ENCODE measurements at places on chromosomes 4 and X.

GRCh38 chr4:115711575-115711974, 598.2 kb upstream of the NDST4 start:
- no peak for DNase-seq

DNA sequence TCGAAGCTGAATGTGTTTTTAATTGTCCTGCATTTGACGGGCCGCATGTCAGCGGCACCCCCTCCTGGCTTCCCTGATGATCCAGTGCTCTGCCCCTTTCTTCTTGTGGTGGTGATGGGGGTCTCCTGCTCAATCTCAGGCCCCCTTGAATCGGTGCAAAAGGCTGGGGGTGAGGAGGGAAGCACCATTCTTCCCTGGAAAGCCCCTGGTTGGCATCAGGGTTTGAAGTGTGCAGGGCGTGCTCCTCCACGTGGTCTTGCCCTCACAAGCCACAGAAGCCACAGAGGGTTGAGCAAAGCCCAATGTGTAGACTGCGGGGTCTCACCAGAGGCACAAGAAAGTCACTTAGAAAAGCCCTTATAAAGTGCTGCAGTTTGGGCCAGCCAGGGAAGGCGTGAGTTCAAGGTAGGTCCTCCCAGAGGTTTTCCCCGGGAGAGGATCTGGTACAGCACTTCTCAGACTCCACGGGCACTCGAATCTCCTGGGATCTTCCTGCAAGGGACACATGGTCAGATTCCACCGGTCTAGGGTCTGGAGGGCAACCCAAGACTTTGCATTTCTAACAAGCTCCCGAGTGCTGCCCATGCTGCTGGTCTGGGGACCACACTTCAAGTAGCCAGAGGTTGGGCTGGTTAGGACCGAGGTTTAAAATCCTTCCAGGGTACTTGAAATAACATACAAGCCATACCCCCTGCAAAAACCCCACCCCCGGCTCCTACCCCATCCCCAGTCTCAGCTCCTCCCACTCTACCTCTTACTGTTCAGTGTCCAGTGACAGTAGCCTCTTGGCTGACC, 35.1 kb downstream of the PSAPL1 start:
- DNase-seq, result no peak

DNA sequence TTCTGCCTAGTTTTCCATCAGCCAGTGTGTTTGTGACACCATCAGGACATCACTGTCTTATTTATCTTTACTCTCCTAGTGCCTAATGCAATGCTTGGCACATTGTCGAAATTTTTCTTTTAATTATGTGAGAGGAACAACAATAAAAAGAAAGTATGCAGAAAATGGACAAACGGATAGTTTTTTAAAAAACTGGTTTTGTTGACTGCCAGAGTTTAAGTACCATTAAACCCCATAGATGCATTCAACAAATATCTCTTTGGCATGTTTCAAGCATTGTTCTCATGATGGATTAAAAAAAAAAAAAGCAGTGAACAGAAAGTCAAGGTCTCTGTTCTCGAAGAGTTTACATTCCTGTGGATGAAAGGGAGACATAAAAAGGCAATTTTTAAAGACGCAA, 398.4 kb downstream of the PPP3CA start:
- DNase-seq, result no peak

DNA sequence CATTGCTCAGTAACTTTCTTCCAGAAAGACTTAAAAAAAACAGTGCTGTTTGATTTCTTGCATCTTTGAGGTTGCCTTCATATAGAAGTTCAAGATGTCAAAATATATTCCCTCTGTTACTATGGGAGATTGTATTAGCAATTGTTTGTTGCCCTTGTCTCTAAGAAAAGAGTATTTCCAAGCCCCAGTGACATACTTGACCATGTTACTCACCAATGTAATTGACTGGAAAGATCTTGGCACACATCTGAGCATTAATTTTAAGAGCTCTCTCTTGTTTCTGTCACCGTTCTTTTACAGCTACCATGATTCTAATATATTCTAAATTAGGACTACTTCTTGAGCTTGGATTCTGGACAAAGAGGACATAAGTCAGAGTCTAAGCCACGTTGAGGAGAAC, 902.7 kb upstream of the EPHA5 start:
- DNase-seq, result no peak

DNA sequence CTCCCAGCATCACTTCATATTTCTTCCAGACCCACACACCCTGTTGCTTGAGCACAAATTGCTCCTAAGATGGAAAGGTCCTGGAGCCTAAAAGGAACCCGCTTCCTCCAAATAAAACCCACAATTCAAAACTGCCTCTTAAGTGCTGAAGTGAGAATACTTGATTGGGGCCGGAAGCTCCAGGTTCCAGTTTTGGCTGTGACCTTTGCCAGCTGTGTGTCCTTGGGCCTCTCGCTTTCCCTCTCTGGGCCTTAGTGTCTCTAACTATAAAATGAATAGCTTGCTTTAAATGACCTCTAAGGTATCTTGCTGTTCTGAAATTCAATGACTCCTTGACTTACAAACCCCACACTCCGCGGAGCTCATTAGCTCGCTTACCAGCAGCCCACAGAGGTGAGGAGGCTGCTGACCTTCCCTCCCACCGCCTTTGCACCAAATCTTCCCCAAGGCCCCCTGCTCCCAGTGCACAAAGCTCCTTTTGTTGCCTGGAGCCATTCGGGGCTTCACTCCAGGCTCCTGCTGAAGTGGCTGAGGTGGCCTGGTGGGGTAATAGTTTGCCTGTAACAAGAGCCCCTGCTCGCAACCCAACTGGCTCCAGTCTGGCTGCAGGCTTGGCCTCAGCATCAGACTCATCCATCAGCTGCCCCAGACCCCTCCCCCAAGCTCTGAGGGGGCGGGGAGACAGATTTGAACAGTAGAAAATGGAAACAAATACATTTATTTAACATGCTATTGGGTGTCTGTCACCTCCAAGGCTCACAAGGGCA, 21.8 kb downstream of the STARD8 start:
- DNase-seq, result no peak

GRCh38 chr4:96305030-96305429, 465.1 kb downstream of the PDHA2 start:
- DNase-seq, result no peak

DNA sequence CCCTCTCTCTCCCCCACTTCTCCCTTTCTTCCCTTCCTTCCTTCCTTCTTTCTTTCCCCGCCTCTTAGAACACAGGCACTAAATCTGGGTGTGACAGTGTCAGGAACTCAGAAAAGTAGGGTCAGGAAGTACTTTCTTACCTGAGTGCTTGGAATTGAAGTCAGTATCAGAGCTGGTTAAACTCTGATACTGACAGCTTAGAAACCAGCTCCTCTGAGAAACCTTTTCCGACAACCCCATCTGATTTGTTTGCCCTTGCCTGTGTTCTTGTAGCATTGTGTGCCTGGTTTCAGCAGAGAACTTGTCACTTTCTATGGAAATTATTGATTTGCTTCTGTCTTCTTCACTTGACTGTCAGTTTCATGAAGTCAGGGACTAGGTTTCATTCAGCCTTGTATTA, 113.9 kb downstream of the AASDH start:
- no peak for DNase-seq

DNA sequence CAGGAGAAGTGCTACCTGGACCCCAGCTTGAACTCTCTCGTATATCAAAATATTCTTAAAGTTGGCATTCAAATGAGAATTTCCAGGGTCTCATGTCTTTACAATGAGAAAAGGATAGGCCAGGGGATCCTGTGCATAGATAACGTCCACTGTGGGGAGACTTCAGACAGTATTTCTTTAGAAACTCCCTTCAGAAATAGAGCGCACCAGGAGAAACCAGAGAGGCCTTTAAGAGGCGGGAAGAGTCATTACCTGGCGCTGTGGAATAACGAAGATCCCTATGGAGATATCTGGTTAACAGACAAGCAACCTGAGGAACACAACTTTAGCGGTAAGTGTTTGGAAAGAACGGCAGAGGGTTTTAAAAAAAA, 600 bp downstream of the RADX start:
- no peak for DNase-seq

- no peak for DNase-seq
These were observed 4.0 kb upstream of the NKX3-2 start for GRCh38 chr4:13548059-13548983.
